ENCODE measurements at places on chromosomes 2 and 18.

DNA sequence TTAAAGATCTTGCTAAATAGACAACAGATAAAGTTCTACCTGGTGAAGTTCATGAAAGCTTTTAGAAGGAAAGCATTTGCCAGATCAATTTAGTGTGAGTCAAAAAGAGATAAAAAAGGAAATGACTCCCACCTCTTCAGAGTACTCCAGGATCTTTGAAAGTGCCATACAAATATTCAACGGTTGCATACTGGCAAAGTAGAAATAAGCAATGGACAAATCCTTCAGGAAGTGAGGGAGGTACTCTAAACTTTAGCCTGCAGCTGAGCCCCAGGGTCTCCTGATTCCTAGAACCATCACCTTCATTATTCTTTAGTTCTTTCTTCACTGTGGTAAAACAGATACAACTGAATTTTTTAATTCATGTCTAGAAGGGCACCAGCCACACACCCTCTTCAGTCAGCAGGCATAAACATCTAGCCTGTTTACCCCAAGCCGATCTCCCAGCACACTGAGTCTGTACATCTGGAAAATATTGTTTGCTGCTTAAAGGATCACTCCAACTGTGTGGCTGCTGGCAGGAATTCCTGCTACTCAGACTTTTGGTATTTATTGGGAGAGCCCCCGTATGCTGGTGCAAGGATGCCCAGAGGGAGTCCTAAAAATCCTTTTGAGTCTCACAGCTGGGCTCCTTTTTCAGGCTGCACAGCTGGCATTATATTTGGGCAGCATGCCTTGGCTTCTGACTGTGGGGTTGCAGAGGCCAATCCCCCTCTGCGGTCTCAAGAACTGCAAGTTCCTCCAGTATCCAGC lies 72.3 kb upstream of the SESTD1 start:
- DNase-seq: no peak

DNA sequence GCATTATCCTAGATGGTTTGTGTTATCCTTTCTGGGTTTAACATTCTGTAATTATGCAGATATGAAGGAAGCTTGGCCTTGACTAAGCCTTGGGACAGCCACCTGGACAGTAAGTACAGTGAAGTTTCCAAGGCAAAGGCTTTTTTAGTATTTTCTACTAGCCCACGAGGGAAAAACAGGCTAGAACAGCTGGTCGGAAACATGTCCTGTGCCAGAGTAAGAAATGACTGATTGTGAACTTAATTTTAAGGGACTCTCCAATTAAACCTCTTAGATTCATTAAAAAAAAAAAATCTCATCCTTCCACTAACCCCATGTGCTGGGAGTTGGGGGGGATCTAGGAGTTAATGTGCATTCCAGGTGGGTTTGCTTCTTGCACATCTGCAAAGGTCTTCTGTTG lies 720.8 kb downstream of the SLC4A3 start:
- no peak for DNase-seq

GRCh38 chr2:170307555-170308351 lies 129.8 kb downstream of the MYO3B start:
- DNase-seq: no peak

DNA sequence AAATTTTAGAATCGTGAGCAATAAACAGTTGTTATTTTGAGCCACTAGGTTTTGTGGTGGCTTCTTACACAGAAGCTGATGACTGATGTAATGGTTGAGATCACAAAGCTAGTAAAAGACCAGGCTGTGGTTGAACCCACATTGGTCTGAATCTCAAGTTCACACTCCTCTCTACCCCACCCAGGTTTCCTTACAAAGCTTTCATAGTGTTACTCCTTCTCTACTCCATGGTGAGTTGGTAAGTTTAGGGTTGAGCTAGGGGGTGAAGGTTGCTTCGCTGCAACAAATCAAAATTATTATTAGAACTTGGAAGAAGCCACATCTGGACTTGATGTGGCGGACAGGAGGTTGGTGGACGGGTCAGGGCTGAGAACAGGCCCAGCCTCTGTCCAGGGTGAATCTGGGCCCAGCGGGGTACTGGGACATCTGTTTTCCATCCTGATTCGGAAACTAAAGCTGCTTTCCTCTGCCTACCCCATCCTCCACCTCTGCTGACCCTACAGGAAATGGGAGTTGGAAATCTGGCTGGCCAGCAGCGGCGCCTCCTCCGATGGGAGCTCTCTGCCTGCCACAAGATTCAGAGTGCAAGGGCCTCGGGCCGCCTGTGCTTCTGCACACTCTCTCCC lies 86.3 kb downstream of the ZFP36L2 start:
- DNase-seq: no peak

- DNase-seq: no peak
These were observed 65.4 kb downstream of the HIBCH start for GRCh38 chr2:190254063-190254850.

GRCh38 chr18:65631766-65632165 lies 119.0 kb upstream of the CDH7 start:
- DNase-seq: no peak

GRCh38 chr2:101759162-101759561 lies 61.7 kb downstream of the MAP4K4 start:
- DNase-seq: no peak

DNA sequence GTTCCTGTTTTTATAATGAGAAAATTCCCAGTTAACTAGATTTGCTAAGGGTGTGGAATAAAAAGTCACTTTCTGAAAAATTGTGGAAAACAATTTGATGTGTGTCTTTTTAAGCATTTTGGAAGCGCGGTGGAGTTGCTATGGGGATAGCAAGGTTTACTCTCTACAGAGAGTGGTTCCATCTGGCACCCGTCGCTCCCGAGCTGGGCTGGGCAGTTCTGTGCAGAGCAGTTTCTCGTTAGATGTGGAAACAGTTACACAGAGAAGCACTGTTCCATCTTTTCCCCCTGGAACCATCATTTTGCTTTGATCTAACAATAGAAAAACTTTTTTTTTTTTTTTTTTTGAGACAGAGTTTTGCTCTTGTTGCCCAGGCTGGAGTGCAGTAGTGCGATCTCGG lies 17.4 kb downstream of the LDLRAD4 start:
- DNase-seq: no peak

DNA sequence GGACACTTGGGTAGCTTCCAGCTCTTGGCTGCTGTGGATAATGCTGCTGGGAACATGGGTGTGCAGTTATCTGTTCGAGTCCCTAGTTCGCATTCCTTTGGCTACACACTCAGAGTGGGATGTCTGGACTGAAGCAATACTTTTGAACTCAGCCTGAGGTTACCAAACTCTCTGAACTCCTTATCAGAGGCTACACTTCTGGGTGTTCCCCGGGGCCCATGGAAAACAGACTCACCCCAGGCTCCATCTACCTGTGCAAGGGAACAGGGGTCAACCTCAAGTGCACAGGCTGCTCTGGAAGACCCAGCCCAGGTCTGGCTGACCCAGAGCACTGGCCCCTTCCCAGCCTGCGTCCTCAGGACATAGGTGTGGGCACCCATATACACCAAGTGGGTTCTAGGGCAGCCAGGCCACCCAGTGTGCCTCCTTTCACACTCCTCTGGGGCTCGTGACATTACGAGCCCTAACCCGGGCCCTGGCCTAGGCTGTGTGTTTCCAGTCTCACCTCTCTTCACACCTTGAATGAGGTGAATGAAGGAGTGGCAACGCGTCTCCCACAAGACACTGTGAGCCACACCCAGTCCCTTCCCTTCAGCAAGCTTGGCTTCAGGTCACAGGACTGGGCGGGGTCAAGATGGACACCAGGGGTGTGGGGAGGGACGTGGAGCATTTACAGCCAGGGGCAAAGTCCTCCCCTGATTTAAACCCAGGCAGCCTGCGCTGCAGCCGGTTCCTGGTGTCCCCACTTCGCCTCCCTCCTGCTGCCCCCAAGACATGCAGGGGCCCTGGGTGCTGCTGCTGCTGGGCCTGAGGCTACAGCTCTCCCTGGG lies at the start of gene ALPI:
TSS of gene ALPI (plus strand) at position 728 of the 830 bp plus-strand sequence. CDS start at position 775, 47 bp downstream.
- DNase-seq: no peak

DNA sequence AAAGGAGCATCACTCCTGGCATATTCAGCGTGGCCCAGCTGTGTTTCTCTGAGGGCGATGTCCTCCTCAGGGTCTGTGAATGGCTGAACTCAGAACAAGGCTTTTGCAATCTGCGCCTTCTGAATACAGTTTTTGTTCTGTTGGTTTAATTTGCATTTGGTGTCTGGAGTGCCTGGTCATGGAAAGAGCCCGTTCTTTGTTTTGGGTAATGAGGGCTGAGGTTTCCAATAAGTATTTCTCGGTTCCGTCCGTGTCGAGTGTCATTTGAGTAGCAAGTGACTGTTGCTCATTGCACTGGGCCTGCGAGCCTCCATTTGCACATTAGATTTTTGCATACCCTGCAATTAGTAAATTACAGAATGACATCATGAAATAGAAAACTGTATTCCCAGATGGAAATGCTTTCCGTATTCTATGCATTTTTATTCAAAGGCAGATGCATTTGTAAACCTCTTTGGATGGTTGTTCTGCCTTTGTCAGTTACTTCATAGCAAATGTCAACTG lies 57.3 kb downstream of the NEDD4L start:
- DNase-seq: no peak

GRCh38 chr2:60671966-60672365 lies 84.1 kb upstream of the PAPOLG start:
- no peak for DNase-seq

DNA sequence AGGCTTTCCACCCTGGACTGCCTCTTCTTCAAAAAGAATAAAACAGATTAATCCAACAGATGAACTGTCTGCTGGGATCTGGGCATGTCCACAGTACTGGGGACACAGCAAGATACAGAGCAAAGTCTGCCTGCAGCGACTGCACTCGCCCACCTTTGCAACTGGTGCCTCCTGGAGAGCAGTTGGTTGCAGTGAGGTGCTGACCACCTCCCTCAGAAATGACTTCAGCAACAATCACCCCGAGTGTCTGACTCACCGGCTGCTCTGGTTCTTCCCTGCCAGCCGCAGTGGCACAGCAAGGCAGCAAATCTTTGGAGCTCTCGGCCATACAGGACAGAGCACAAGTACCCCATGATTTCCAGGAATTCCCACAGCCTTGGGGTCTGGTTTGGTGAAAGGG lies 179.7 kb downstream of the ANAPC1 start:
- DNase-seq: no peak

GRCh38 chr2:236935083-236935482 lies 150.6 kb upstream of the COPS8 start:
- DNase-seq: no peak

DNA sequence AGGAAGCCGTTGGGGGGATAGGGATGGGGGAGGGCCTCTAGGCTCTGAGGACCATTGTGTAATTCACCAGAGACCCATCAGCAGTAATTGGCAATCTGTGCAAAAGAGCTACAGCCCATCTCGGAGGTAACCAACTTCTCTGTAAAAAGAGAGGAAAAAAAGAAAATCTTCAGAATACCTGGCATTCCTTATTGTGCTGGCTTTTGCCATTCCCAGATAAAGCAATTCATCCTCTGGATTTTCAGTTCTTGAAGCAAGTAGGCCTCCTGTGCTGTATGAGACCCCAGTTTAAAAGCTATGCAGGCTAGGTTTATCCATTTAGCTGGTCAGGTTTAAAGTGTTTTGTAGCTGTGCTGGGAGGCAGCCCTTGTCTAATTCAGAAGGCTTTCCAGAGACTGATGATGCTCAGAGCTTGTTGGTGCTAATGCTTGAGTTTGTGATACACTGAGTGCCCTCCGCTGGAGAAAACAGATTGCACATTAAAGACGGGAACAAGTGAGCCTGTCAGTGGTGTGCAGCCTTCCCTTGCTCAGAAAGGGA lies at the start of gene LRRTM4:
TSS of gene LRRTM4 (minus strand) at position 446 of the 540 bp plus-strand sequence.
- peak; percentile 53 for DNase-seq

DNA sequence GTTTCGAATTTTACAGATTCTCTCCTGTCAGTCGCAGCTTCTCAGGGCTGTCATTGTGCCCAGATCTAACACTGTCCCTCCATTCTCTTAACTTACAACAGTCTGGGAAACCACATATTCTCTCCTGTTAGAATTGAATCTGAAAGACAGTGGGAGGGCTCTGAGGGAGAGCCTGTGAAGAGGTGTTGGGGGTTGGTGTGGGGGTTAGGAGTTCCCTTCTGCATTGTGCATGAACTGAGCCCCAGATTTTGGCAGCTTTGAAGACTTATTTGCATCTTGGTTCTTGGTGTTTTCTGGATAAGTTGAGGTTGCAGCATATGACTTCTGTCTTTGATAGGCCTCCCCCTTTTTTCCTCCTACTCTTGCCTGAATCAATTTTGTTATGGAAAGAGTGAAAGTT lies 64.1 kb downstream of the TANC1 start:
- DNase-seq: no peak

- no peak for DNase-seq
These were observed 125.3 kb upstream of the GPC1 start for GRCh38 chr2:240310201-240310600.

DNA sequence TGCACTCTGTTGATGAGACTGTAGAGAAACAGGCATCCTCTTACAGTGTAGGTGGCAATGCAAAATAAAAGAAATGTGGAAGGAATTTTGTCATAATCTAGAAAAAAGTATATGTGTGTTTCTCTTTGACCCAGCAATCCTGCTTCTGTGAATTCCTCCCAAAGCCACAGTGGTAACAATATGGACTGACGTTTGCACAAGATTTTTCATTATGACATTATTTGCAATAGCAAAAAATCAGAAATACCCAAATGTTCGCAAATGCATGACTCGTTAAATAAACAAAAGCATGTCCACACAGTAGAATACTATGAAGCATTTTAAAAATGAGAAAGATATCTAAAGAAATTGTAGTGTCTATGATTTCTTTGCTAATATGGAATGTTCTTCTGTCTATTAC lies 255.2 kb upstream of the NRP2 start:
- no peak for DNase-seq

DNA sequence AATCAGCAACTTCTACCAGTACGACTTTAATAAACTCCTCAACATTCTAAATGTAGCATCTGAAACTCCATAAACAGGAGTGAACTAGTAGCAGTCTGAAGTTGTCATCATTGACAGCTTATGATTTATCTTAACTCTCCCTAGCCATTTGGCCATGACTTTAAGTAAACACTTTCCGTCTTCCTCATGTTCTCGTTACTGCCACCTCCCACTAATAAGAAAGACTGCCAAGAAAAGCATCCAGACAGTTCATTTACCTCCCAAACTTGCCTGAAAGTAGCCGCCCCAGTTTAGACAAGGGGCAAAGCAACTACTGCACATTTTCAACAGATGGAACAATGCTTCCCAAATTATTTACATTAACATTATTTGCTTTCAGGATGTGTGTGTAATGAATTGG lies 287.5 kb downstream of the OSR1 start:
- DNase-seq: no peak

- DNase-seq: no peak
These were observed 158.0 kb downstream of the CSRNP3 start for GRCh38 chr2:165627470-165627869.

- no peak for DNase-seq
These were observed 349.8 kb downstream of the RBM43 start for GRCh38 chr2:150911766-150912280.

GRCh38 chr2:56464613-56465012 lies 280.8 kb downstream of the CCDC85A start:
- DNase-seq: no peak

DNA sequence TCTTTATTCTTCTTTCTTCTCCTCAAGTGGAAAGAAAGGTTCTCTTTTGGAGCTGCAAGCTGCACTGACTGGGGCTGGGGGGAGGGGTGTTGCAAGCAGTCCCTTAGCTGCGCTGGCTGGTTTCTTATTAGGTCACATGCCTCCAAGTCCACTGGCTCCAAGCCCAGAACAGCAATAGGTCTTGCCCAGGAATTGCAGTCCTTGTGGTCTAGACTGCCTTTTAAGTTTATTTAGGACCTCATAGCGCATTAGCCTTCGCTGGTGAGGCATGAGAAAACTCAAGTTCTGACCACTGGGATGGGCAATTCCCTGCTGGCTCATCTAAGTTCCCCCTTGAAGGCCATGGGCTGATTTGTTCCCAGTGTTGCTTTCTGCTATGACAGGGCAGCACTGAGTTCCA lies 138.6 kb upstream of the SCN7A start:
- peak; percentile 7 for DNase-seq

- DNase-seq: no peak
These were observed 383.6 kb downstream of the PIK3C3 start for GRCh38 chr18:42338683-42339082.
